ENCODE measurements at places on chromosomes 3 and 15.

DNA sequence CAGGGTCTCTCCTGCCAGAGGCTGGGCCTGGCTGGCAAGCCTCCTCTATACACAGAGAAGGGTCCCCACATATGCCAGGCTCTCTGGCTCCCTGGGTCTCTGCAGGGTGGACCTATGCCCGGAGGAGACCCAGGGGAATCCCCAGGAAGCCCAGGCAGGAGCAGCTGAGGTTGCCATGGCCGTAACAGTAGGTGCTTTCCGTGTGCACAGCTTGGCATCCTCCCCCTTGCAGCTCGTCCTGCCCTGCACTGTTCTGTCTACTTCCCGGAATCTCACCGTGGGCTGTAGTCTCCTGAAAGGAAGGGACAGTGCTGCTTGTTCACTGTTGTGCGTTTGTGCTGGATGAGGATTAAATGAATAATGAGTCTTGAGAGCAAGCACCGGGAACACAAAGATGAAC, 47.8 kb downstream of the DAPK2 start:
- no peak for DNase-seq

- no peak for DNase-seq
Observed at GRCh38 chr3:194488055-194488742, 1.4 kb upstream of the ATP13A3 start.

- DNase-seq: no peak
Observed at GRCh38 chr3:127712881-127713771, 40.4 kb downstream of the ABTB1 start.

GRCh38 chr15:79105141-79105540, 14.6 kb upstream of the RASGRF1 start:
- DNase-seq: no peak

- no peak for DNase-seq
Observed at GRCh38 chr3:162610261-162610660, 1113.7 kb downstream of the OTOL1 start.

DNA sequence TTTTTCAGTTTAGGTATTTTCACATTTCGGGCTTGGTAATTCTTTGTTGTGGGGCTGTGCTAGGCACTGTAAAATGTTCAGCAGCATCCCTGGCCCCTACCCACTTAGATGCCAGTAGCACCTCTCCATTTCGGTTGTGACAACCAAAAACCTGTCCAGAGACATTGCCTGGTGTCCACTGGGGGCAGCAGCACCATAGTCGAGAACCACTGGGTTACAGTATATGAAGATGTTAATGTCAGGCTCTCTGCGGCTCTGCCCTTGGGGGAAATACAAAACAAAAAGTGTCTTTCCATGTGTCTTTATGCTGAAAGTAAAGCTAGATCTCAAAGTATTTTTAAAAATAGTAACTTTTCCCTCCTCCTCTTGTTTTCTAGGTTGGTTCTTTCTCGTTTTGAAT, 177.2 kb downstream of the ITPR1 start:
- no peak for DNase-seq

- no peak for DNase-seq
Observed at GRCh38 chr3:119015942-119016341, 18.7 kb downstream of the IGSF11 start.

GRCh38 chr15:63531586-63531985, 27.2 kb downstream of the USP3 start:
- DNase-seq: no peak

DNA sequence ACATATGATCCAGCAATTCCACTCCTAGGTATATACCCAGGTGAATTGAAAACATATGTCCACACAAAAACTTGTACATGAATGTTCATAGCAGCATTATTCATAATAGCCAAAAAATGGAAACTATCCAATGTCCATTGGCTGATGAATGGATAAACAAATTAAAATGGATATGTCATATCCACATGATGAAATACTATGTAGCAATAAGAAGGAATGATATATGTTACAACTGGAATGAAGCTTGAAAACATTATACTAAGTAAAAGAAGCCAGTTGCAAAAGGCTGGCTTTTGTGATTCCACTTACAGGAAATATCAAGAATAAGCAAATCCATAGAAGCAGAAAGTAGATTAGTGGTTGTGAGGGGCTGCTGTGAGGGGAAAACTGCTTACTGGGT, 33.7 kb downstream of the BNC1 start:
- no peak for DNase-seq

DNA sequence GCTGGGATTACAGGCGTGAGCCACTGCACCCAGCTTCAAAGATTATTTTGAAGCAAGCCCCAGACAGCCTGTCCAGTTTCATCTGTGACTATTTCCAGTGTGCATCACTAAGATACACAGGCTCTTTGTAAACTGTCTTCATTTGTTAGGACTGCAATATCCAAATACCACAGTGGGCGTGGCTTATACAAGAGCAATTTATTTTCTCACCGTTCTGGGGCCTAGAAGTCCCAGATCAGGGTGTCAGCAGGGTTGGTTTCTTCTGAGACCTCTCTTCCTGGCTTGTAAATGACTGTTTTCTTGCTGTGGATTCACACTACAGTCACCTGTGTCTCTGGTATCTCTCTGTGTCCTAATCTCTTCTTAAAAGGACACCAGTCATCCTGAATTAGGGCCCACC, 59.7 kb downstream of the RLBP1 start:
- DNase-seq: no peak

- DNase-seq: no peak
Observed at GRCh38 chr3:61966200-61966599, 404.8 kb downstream of the PTPRG start.
